Epithelial cell of esophagus (primary cell): ENCODE measurements at places on chromosomes 16 and 17.

- no peak for DNase-seq
Observed at GRCh38 chr17:31460226-31460721, 68.8 kb downstream of the RAB11FIP4 start.

- peak; percentile 86 for DNase-seq
Observed at GRCh38 chr16:68265078-68265920, 973 bp downstream of the SLC7A6 start.

- DNase-seq = peak; percentile 76
Observed at GRCh38 chr16:23784811-23785447, 30.1 kb downstream of the CHP2 start.

DNA sequence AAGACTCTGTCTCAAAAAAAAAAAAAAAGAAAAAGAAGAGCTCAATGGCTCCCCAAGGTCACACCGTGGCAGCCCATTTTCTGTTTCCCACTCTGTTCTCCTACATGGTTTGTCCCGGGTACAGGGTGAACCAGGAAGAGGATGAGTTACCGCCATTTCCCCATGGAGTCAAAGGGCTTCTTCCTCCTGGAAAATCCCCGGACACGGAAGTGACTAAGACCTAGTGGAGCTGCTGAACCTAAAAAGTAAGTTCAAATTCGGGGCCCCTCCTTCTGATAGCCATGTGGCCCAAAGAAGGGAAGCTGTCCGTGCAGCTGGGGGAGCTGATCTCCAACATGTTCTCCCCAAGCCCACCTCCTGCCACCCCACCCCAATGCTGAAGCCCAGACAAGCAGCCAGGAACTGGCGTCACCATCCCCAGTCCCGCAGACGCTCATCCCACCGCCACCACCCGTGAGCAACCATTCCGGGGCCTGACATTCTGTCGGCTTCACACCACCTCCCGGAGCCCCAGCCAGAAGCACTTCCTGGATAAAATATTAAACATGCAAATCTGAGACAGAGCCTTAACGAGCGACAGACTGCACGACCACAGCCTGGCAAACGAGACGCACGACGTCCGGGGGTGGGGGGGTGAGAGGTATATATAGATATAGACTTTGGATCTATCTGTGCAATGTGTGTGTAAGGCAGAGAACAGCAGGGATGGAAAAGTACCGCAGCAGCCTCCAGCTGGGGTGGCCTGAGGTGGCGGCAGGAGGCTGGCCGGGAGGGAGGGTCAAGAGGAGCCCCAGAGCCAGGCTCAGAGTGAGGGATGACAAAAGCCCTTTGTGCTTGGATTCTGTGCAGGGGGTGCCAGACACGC lies 17.6 kb downstream of the EPOP start:
- DNase-seq = no peak

DNA sequence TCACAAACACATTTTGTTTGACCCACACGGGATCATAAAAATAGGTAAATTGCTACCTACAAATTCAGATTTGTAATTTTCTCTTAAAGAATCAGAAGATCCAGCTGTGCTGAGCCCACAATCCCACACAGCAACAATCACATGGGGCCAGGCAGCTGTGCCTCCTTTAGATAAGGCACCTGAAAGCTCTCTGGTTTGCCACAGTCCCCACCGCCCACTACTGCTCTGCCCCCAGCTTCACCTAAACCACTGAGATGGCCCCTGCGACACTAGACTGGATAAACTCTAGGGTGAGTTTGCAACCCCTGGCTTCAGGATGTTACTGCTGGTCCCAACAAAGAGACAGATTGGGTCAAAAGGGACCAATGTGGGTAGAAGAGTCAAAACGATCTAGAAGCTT lies 96.8 kb downstream of the GSG1L start:
- no peak for DNase-seq

- DNase-seq = peak; percentile 50
Observed at GRCh38 chr16:31471875-31472708, at the start of gene TGFB1I1. TSS of gene TGFB1I1 (plus strand) at chr16:31472152. CDS start at chr16:31472189, 37 bp downstream.

GRCh38 chr17:60743799-60744198 lies 66.1 kb downstream of the BCAS3 start:
- peak; percentile 70 for DNase-seq

DNA sequence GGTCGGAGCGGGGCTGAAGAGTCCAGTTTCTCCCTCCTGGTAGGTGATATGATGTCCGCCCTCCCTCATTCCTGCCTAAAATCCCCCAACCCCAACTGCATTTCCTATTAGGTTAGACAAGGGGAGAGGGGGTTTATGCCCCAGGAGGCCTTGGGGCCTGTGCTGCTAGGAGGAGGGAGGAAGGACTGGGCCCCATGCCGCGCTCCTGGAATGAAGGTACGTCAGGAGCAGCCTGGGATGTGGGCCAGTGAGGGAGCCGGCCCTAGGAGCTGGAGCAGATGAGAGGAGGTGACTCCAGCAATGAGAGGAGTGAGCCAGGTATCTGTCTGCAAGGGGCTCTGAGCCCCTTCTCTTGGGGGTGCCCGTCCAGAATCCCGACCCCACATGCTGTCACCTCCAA lies 46.9 kb upstream of the CDC42EP4 start:
- DNase-seq = no peak

DNA sequence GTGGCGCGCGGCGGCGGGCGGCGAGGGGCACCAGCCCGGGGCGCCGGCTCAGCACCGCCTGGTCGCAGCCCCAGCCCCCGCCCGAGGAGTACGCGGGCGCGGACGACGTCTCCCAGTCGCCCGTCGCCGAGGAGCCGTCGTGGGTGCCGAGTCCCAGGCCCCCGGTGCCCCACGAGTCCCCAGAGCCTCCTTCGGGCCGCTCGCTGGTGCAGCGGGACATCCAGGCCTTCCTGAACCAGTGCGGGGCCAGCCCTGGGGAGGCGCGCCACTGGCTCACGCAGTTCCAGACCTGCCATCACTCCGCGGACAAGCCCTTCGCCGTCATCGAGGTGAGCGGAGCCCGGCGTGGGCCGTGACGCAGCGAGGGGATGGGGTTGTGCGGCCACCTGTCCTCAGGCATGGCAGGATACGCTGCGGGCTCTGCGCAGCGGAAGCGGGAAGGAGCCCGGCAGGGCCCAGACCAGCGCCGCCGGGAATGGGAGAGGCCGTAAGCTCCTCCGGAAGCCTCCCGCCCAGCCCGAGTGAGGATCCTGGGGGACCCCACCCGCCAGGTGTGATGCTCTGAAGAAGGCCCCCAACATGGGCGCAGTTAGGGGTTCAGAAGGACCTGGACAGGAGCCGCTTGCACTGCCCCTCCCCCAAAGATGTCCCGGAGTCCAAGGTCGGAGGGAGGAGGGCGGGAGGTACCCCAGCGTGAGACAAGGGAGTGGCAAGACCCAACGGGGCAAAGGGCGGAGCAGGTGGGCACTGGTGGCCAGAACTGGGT lies 522 bp downstream of the NAGS start:
- peak; percentile 54 for DNase-seq

DNA sequence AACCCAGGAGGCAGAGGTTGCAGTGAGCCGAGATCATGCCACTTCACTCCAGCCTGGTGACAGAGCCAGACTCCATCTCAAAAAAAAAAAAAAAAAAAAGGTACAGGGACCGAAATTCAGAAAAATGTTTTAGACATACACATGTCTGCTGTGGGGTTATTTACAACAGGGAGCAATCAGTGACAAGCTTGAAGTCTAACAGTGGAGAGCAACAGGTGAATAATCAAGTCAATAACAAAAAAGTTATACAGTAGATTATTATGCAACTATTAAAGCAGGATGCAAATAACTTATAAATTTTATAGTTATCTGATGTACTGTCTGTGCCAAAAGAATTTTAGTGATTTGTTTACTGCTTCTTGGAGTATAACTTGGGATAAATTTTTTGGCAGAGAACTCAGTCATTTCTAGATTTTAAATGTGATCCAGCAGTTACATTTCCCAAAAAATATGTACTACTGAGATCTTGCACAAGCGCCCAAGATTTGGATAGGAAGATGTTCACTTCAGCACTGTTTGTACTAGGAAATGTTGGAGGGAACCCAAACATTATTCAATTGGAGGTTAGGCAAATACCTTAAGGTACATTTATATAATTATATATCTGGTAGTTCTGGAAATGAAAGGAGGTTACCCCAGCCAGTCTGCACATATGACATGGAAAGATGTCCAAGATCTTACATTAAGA lies 34.1 kb downstream of the EEF2K start:
- DNase-seq = no peak
